ENCODE measurements at places on chromosomes 16 and 17.

GRCh38 chr17:7383742-7384488 lies 3.0 kb downstream of the TNK1 start:
- no peak for DNase-seq

DNA sequence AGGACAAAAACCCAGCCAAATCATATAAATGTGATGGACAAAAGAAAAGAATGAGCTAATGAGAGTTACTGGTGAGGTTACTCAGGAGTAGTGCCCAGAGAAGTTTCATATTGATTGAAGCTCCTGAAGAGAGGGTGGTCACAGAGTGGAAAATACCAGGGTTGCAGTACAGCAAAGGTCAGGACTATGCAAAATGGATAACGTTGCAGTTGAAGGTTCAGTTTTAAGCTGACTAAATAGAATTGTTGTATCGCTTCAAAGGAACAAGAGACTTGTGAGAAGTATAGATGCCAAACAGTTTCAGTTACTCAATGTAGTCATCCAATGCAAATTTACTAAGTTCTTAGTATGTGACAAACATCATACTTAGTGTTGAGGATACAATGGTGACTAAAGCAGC lies 47.1 kb downstream of the ABCA8 start:
- DNase-seq: no peak

GRCh38 chr17:45743626-45744326 lies 40.3 kb upstream of the CRHR1 start:
- no peak for DNase-seq

GRCh38 chr16:75758215-75758614 lies 31.9 kb upstream of the CPHXL start:
- DNase-seq: no peak

DNA sequence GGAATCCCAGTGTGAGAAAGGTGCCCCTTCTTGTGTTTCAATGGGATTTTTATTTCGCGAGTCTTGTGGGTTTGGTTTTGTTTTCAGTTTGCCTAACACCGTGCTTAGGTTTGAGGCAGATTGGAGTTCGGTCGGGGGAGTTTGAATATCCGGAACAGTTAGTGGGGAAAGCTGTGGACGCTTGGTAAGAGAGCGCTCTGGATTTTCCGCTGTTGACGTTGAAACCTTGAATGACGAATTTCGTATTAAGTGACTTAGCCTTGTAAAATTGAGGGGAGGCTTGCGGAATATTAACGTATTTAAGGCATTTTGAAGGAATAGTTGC lies 567 bp downstream of the UBB start:
- no peak for DNase-seq

- DNase-seq: no peak
Observed at GRCh38 chr17:50579399-50579798, 18.9 kb downstream of the CACNA1G start.

- DNase-seq: no peak
Observed at GRCh38 chr17:79647456-79647915, 36.6 kb upstream of the RBFOX3 start.

GRCh38 chr16:61890386-61890785 lies 145.9 kb downstream of the CDH8 start:
- no peak for DNase-seq

GRCh38 chr17:67215991-67216421 lies 29.0 kb downstream of the HELZ start:
- DNase-seq: no peak

- no peak for DNase-seq
Observed at GRCh38 chr17:36999471-36999870, 50.7 kb downstream of the AATF start.

DNA sequence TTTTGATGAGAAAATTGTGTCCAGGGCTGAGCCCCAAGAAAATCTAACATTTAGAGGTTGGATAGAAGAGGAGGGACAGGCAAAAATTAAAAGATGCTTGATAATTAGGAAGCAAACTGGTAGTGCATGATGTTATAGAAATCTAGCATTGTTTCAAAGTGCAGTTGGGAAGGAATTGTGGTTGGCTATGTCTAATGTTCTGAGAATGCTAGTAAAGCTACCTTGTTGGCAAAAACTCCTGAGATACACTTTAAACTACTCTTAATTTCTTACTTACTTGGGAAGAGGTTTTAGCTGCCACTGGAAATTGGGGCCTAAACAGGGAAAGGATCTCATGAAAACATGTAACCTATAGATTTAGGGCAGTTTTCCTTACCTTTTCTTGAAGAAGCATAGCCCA lies 48.3 kb downstream of the MAP2K4 start:
- DNase-seq: no peak

DNA sequence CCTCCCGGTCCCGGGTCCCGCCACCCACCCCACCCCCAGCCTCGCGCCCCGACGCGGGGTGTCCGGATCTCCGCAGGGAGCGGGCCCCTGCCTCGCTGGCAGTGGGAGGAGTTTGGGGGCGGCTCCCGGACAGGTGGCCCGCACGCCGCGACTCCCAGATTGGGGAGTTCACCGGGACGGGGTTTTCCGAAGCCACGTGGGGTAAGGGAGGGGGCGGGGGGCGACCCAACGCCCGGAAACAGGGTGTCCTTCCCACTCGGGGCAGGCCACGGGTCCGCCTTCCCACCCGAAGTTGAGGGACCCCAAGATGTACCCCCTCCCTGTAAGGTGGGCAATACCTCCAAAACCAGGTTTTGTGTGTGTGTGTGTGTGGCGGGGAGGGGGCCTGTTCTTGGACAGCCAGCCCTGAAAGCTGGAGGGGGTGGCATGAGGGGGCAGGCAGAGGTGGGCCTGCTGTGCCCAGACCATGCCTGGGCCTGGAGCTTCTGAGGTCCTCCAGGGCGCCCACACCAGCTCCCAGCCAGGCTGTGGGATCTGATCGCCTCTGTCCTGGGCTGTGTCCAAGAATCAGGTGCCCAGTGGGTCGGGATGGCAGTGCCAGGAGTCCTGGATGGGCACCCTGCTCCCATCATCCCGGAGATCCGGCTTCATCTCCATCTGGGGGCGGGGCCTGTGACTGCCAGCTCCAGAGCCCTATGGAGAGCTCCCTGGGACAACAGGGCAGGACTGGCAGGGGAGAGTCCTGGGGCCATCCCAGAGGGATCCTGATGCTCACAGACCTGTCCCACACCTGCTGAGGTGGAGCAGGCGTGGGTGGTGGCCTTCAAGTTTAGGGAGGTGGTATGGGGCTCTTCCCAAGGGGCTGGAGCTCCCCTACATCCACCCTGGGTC lies 767 bp downstream of the SYNGR2 start:
- DNase-seq: peak; percentile 34

- no peak for DNase-seq
Observed at GRCh38 chr17:42997390-42997983, 732 bp upstream of the RPL27 start.

DNA sequence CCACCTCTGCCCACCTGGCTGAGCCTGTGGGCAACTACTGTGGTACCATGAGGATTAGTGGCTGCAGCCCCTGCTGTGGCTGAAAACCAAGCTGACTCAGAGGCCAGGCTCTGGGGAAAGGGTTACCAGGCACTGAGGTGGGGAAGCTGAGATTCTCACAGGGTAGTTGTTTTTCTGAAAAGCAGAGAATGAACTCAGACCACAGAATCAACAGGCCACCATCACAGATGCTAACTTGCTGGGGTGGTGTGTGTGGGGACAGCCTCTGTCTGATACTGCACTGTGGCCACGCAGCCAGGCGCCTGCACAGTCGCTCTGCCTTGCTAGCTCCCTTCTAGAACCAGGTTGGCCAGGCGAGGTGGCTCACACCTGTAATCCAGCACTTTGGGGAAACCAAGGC lies 28.8 kb downstream of the NPLOC4 start:
- no peak for DNase-seq

DNA sequence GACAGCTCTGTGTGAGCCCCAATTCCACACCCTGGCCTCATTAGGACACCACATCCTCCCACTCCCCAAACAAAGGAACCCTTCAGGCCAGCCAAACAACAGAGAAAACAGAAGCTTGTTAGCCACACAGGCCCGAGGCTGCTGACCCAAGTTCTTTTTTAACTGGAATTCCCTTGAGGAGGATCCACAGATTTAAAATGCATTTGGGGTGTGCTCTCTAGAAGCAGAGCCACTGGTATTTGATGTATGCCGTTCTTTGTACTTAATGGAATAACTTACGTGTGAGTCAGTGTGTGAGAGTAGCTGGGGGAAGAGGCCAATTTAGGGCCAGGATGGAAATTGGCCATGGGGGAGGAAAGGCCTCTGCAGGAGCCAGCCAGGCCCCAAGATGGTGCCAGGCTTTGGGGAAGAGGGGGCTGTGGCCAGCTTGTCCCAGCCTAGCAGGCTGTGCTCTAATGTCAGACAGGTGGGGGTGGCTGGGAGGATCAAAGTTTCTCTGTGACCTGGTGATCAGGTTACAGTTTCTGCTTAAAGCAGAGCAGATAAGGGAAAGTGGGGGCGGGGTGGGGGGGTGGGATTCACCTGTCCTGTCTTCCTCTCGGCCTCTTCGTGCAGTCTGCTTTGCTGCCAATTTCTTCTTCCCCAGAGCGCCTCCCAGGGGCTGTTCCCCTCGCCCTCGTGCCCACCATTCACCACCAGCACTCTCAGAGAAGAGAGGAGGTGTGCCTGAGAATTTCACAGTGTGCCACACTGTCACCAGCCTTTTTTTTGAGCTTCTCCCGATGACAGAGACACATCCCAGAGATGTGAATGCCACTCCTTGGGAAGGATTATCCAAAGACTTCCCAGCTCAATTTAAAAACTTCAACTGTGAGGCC lies 50.8 kb downstream of the TOM1L2 start:
- DNase-seq: peak; percentile 45

DNA sequence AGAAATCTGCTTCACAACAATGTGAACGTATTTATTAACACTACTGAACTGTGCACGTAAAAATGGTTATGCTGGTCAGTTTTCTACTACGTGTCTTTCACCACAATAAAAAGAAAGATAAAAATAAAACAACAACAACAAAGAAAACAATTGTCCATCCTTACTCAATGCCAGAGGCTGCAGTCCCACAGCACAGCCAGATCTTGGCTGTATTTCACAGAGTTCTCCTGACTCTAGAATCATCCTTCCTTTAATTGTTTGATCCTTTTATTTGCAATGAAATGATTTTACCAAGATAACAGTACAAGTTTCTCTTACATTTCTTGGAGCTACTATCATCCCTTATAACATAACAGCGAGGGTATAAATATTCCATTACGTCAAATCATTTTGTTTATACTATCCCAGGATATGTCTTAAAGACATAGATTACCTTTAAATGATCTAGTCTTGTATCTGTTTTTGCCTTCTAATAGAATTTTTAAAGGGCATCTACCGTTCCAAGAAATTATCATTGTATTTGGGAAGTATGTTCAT lies 103.3 kb downstream of the SLC39A11 start:
- no peak for DNase-seq

DNA sequence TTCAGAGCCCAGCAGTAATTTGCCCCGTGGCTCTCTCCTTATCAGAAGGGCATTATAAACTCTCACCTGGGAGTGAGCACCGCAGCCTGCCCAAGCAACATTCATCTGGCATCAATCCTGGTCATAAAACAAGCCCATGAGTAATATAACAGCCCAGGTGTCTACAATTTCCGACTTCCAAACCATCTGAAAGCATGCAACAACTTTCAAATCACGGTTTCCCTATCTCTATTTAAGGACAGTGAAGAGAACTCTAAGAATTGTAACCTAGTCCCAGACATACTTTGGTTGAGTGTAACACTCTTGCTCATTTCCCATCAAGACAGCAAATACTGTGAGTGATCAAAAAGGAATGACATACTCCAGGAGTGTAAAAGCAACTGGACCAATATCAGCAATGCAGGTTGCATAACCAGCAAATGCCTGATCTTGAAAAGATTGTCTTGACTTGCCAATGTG lies 487.4 kb upstream of the SOX9 start:
- DNase-seq: no peak

- no peak for DNase-seq
Observed at GRCh38 chr16:10622036-10622921, 41.9 kb upstream of the EMP2 start.

GRCh38 chr17:9991796-9992195 lies 86.7 kb upstream of the RCVRN start:
- DNase-seq: no peak

GRCh38 chr17:45284176-45285140 lies 22.6 kb upstream of the SPATA32 start:
- DNase-seq: no peak

- DNase-seq: no peak
Observed at GRCh38 chr17:36918211-36918691, 19.0 kb upstream of the LHX1 start.

GRCh38 chr16:51093726-51094280 lies 57.3 kb downstream of the SALL1 start:
- DNase-seq: no peak

DNA sequence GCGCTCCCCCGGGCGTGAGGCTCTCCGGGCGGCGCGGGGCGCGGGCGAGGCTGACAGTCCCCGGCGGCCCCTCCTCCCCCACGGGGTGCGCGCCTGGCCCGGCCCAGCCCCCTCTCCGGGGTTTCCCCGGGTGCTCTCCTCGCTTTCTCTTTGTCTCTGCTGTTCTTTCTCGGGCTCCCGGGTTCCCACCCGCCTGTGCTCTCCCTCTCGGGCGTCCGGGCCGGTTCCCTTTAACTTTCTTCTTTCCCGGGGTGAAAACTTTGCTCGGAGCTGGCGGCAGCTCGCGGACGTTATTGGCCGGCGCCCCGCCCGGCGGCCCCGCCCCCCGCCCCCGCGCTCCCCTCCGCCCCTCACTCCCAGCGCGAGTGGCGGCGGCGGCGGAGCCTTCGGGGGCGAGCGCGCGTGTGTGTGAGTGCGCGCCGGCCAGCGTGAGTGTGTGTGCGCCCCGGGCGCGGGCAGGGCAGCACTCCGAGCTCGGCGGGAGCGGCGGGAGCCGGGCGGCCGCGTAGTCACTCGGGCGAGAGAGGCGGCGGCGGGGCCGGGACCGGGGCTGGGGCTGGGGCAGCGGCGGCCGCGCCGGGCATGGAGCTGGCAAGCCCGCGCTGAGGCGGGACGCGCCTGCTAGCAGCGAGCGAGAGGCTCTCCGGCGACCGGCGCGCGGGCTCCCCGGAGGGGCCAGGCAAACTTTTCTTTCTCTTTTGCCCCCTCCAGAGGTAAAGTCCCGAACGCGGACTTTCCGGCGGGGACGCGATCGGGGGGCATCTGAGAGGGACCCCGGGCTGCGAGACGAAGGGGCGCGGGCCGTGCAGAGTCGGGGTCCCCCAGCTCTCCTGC lies at the start of gene NTN1:
Gene NTN1, plus strand, starts transcription at position 353 of the 834 bp plus-strand sequence. CDS start 864 bp downstream, outside the sequence.
- DNase-seq: peak; percentile 73

DNA sequence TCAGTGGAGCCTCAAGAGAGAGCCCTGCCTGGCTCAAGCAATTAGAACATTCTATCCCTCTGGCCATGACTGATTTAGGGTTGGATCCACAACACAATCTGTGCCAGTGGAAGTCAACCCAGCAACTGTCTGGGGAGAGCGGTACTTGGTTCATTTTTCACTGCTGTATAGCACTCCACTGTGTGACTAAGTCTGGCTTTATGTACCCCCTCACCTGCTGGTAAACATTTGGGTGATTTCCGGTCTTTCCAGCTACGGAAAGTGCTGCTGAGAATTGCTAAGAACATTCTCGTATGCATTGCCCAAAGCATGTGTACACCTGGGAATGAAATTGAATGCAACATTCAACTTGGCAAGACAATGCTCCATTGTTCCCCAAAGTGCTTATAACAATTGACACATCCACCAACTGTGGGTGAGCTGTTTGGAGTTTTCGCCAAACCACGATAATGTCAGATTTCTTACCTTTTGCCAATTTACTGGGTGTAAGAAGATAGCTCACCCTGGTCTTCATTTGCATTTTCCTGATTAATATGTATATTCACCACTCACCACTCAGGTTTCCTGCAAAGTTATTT lies 63.5 kb upstream of the MED9 start:
- DNase-seq: no peak
